ENCODE measurements at places on chromosomes 2 and 18.

- no peak for DNase-seq
Observed at GRCh38 chr2:138522556-138522955, 21.0 kb downstream of the SPOPL start.

- no peak for DNase-seq
Observed at GRCh38 chr2:144201868-144202468, 318.0 kb downstream of the ZEB2 start.

DNA sequence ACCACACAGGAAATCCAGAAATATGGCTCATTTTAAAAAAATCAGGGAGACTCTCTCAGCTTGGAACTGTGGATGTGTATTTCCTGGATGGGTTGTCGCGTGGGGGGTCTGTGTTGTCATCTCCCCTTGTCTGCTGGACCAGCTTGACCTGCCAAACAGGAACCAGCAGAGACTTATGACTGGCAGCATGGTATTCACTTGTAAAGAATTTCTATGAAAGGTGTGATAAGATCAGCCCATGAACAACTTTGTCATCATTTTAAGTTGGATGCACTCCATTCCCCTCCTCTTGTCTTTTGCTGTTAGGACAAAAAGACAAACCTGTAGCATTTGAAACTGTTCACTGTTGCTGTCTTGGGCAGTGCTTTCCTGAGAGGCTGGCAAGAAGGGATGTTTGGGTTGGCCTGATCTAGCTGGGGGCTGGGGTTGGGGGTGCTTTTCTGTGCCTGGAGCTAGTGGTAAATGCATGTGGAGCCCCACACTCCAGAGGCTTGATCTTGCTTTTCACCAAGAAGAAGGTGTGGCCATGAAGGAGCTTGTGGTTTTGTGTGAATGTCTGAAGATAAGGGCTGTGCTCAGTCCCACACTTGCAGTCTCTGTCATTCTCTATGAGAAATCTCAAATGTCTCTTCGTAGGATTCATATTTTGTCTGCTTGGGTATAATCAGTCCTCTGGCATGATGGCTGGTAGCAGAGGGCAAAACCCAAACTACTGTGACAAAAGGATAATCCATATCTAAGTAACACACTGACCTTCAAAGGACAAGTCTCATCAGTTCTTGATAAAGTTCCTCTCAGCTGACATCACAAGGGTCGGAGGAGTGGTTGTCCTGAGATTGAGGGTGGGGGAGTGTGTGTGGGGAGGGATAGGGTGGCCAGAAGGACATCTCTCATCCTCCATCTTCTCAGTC lies 39.0 kb downstream of the RALB start:
- DNase-seq, result no peak

GRCh38 chr2:464562-465309 lies 176.8 kb upstream of the ALKAL2 start:
- DNase-seq, result no peak

Measured in D721Med (cell line).